ENCODE measurements at places on chromosomes 3 and 15.

DNA sequence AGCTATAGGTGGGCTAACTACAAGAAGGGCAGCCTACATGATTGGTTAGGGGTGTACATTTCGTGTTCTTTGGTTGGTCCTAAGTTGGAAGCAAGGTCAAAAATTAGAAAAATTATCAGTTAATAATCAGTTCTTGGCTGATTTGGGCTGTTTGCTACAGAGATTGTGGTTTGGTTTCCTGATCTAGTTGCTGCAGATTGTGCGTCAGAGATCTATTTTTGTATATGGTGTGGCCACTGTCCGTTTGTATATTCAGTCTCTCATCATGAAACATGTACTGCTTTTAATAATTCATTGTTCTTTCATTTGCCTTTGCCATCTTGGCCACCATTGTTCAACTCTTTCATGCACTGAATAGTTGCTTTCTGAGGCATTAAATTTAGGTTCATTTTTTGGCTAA lies 80.9 kb downstream of the LRRC3B start:
- no peak for DNase-seq

DNA sequence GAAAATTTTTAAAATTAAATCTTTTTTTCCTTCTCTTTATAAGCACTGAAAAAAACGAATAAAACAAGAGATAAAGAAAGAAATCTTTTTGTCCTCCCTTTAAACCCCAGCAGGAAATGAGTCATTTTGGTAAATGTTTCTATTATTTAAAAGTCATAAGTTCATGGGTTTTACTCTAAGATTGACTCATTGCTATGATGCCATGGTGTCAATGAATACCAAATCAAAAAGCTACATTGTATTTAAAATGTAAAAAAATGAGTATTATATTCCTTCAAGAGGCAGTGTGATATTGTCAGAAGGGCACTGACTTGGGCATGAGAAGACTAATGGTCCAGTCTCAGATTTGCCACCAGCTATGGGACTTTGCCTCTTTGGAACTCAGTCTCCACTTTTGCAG lies 303.4 kb upstream of the DNAJC19 start:
- no peak for DNase-seq

DNA sequence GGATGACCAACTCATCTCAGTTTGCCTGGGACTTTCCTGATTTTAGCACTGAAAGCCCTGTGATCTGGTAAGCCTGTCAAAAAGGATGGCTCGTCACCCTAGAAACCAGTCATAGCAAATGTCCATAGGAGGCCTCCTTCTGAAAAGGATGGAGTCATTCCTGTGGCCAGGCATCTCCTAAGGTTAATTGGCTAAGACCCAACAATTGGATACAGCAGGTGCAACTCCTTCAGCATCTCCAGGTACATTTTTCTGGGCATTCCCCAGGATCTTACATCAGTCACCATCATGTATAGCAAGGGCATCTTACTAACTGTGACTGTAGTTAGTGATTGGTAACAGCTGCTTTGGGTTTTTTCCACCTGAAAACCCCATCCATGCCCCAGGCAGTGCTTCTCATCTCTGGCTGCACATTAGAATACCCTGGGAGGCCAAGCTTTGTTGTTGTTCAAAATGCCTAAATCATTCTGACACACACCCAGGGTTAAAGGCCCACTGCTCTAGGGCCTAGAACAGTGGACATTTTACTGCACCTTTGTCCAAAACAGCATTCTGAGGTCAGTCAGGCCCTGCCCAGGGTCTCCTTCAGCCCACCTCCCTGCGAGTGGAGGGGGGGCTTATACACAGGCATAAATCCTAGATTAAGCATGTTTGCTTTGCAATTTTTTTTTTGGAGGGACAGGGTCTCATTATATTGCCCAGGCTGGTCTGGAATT lies 28.3 kb upstream of the GALNT15 start:
- DNase-seq, result no peak

- peak; percentile 51 for DNase-seq
Observed at GRCh38 chr3:13274551-13275332, 145.4 kb downstream of the NUP210 start.

- no peak for DNase-seq
Observed at GRCh38 chr3:31203960-31204795, 309.7 kb upstream of the GADL1 start.

- DNase-seq, result no peak
Observed at GRCh38 chr15:77069521-77070121, 1.3 kb downstream of the TSPAN3 start.

- DNase-seq, result no peak
Observed at GRCh38 chr15:88490036-88490435, 22.5 kb downstream of the MRPS11 start.

DNA sequence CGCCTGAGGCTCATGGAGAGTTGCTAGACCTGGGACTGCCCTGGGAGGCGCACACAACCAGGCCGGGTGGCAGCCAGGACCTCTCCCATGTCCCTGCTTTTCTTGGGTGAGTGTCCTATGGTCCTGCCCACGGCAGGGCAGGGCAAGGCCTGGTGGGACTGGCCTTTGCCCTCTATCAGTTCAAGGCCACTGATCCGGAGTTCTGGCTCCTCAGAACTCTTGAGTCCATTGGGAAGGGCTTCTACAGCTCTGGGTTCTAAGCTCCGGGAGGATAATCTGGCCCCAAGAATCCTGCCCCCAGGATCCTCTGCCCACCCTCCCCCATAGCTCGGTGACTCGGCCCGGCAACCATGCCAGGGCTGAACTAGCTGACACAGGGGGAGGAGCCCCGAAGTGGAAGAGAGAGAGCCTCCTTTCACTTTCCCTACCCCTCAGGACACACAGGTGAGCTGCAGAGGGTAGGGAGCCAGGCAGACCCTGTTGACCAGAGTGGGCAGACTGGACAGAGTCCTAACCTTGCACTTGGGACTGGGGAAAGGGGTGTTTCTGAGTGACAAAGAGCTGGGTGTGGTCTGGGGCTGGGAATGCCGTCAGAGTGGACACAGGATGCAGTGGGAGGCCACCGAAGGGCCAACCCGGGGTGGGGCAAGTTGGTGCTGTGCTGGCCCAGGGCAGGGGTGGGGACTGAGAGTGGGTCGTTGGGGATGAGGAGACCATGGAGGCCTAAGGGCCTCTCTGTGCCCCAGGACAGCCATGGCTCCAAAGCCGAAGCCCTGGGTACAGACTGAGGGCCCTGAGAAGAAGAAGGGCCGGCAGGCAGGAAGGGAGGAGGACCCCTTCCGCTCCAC lies 664 bp downstream of the PARP3 start:
- DNase-seq, result peak; percentile 79

- DNase-seq, result no peak
Observed at GRCh38 chr15:89019436-89019835, 68.8 kb upstream of the ABHD2 start.

- no peak for DNase-seq
Observed at GRCh38 chr3:71600646-71601288, 17.2 kb upstream of the FOXP1 start.

DNA sequence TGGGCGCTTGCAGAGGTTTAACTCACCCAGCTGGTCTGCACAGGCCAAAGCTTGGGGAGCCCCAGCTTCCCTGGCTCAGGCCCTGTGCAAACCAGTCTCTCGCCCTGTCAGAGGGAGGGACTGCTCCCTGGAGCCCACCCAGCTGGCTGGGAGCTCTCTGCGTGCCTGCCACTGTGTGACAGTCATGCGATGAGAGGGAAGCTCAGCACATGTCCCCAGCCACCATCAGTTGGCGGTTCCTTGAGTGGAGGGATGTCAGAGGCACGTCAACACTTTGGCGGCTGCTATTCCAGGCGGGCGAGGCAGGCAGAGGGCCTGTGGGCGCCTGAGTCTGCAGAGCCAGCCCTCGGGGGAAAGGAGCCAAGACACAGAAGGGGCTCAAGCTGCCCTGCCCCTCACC lies 324.6 kb downstream of the UACA start:
- no peak for DNase-seq

DNA sequence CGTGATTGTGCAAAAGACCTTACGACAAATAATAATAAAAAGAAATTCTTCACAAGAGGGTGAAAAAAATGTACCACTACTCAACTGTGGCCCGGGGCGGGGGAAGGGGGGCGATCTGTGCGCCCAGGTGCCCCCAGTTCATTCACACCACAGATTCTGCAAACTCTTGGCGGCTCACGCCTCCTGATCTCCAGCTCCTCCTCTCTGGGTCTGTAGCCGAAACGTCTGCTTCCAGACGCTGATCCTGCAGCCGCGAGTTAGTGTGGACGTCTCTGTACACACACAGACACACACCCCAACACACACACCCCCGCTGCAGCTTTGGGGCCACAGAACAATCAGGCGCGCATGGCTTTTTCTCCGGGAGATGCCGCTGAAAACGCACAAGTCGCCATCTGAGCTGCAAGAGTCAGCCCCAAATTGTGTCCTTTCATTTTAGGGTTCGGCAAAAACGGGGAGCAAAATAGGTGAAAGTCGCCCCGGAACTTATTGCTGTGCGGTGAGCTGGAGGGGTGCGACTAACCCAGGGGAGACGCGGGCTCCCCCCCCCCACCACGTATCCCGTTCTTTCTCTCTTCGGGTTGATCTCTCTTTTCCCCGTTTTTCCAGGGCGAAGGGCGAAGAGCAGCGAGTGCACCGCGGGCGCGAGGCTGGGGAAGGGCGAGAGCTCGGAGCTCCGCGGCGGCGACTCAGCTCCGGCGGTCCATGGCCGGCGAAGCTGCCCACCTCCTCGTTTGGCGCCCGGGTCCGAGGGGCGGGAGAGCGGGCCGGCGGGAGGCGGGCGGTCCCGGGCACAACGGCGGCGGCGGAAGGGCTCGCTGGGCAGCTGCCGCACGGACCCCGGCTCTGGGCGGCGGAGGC lies 505 bp upstream of the WNT5A start:
- DNase-seq, result no peak

- no peak for DNase-seq
Observed at GRCh38 chr15:23497710-23498111, 50.7 kb upstream of the GOLGA6L2 start.

DNA sequence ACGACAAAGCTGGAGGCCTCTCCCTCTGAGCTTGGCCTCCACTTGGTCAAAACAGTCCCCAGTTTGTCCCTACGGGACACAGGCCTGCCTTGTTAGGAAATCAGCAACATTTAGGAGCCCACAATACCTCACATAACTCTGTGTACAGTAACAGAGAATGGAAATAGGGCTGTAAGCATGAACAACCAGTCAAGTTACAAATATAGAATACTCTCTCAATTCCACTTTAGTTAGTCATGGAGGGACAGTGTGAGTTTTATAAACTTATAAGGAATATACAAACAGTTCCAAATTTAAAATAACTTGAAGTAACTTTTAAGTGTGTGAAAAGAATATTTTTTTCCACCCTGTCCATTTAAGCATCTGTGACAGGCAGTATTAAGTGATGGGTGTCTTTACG lies 129.4 kb downstream of the PGPEP1L start:
- no peak for DNase-seq
